ENCODE measurements at places on chromosomes 11 and 22. TPM values are rescaled to one million over a fixed set of nuclear protein-coding genes. Genes with fewer than 3 reads are reported as not detected.

Gene TEX54
- not detected for total RNA-seq

Gene OSM
- 0.27 TPM for total RNA-seq

DNA sequence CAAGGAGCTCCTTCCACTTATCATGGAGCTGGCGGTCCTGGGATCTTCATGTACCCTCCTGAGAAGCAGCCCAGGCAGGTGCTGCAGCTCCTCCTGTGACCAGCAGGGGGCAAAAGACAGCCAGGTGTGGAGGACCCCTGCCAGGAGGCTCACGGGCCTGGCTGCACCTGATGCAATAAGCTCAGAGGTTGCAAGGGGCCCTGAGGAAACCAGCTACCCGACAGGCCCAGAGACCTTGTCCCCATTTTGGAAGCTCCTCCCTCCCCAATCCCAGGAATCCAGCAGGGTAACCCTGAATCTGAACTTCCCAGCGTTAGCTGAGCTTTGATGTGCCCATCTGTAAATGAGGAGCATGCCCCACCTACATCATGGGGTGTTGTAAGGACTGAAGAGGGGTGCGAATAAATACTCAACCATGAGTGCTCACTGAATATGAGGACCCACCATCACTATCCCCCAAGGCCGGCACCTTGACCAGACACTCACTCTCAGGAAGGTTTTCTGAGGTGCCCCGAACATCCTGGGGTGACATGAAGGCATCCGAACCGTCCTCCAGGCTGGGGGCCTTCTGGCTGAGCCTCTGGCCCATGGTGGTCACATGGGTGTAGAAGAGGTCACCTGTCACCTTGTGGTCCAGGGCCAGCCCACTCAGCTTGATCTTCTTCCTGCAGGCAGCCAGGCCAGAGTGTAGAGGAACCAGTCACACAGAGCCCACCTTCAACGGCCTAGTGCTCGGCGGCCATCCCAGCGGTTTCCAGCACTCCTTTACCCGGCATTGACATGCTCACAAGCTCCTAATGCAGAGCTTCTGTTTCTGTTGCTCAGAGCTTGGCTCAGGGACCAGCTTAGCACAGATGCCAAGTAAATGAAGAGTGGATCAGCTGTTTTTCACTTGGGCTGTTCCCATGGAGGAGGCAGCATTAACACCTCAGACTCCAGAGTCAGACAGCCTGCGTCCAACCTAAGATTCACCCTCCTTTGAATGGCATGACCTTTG, 21.7 kb downstream of the SLC43A1 start:
- DNase-seq = no peak

DNA sequence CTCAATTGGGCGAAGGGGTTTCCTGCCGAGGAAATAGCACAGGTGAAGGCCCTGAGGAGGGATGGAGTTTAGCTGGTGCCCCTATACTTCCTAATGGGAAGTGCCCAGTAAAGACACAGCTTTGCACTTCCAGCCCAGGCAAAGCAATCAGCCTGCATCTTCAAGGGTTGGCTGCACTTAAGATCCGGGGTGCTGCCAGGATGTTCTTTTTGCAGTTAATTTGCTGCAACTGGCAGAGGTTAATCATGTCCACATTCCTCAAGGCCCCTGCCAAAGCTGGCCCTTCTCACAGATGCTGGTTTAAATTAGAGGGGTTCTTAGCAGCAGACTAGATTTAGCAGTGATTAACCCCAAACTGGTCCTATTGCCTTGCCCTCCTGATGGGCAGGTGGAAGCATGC, 137.7 kb upstream of the NAV2 start:
- no peak for DNase-seq

DNA sequence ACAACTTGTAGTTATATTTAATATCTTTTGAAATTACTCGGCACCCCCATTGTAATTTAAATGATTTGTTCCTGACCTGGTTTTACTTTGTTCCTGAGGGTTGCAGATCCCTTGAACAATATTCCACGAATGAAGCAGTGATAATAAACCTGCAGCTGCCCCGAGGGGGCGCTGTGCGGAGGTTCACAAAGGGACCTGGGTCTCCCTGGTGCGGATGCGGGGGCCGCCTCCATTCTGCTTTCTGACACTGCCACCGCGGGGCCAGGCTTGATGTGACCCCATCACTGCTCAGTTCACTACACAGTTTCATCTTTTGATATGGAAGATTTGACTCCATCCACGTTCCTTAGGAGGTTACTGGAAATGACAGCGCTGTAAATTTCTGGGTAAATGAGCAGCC, 62.9 kb upstream of the PRODH start:
- no peak for DNase-seq

All from cerebellum (tissue), 4 donors.